NCI-H1930 (cell line): ENCODE measurements at places on chromosomes 4 and X.

DNA sequence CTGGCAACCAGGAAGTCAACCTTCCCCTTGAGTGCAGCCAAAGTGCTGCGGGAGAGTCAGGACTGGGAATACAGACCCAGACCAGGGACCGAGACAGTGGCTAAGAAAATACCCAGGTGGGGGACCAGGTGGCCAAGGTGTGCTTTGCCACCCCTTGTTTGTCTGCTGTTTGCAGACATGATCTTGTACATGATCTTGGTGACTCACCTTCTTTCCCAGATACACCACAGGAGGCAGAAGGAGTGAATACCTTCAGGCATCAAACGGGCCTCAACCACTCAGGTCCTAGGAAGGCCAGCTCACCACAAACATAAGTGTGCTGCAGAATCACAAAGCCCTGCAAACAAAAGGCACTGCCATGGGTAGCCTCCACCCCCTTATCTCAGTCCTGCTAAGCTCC, 62.0 kb downstream of the CNGA2 start:
- no peak for DNase-seq

DNA sequence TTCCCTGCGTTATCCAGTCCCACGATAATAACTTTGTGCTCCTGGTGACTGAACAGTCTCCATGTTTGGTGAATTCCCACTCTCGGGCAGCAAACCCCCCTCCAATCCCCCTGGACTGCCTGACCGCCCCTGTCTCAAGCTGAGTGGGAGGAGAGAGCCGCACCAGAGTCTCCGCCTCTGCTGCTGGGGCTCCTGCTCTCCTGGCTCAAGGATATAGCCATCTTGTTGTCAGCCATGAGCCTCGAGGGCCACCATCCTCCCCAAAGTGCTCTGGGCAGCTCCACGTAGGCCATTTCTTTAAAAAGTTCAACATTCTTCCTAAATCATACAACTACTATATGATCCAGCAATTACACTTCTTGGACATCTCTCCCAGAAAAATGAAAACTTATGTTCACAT, 49.3 kb upstream of the PGRMC1 start:
- DNase-seq = no peak

GRCh38 chr4:38621028-38621684, 42.8 kb upstream of the KLF3 start:
- peak; percentile 8 for DNase-seq

GRCh38 chrX:16825264-16826035, 39.2 kb downstream of the TXLNG start:
- DNase-seq = no peak

DNA sequence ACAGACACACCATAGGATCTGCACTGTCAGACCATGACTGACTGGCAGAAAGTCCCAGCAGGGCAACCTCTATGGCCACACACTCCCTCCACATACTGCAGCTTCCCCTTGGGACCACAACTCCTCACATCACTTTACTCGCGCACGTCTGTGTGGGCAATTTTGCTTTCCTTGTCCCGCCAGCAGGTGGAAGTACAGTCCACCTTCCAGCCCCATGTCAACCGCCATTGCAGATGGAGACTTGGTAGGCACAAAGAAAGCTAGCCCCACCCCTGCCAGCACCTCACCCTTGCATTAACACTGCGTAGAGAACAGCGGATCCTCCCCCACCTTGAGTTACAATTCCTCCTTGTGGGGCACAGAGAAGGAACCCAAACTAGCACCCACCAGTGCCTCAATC, 74.4 kb upstream of the NAP1L2 start:
- DNase-seq = no peak

GRCh38 chr4:107561481-107561880, 158.6 kb downstream of the PAPSS1 start:
- no peak for DNase-seq

- DNase-seq = no peak
Observed at GRCh38 chr4:166182145-166182544, 309.1 kb downstream of the TLL1 start.

DNA sequence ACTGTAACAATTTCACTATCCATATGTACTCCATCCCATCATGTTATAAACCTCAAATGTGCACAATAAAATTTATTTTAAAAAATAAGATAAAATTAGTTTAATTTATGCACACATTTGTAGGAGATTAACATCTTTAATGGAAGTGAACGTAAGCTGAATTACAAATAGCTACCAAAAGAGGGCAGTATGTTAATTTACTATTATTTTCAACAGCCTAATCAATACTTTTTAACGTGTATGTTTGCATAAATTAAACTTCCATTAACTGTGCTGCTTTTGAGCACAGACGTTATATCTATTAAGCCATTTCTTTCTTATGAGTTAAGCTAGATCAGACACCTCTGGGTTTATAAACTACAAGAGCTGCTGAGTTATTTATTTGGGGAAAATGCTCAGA, 56.5 kb upstream of the PHKA2 start:
- no peak for DNase-seq

DNA sequence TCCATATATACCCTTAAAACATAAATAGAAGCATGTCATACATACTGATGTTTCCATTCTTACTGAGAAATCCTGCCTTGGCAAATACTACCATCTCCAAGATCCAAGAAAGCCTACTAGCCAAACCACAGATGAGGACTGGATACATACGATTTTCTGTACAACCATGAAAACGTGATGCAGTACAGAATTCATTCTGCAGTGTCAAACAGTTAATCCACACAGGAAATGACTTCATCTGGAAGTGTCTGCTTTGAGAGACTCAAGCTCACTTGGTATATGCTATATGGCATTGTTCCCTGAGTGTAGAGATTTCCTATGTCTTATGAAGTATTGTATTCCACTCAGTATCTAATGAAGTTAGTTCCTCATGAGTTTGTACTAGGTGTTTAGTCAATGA, 94.3 kb downstream of the CT47B1 start:
- no peak for DNase-seq
